ENCODE measurements at places on chromosomes 11 and 22.

- no peak for DNase-seq
Measured at GRCh38 chr22:20810645-20811044, 36.7 kb downstream of the SERPIND1 start.

- DNase-seq, result no peak
Measured at GRCh38 chr22:37739611-37740049, 42.8 kb downstream of the TRIOBP start.

- no peak for DNase-seq
Measured at GRCh38 chr11:94635072-94635471, 67.9 kb downstream of the PIWIL4 start.

- DNase-seq, result no peak
Measured at GRCh38 chr11:27354359-27354965, 8.6 kb downstream of the CCDC34 start.

DNA sequence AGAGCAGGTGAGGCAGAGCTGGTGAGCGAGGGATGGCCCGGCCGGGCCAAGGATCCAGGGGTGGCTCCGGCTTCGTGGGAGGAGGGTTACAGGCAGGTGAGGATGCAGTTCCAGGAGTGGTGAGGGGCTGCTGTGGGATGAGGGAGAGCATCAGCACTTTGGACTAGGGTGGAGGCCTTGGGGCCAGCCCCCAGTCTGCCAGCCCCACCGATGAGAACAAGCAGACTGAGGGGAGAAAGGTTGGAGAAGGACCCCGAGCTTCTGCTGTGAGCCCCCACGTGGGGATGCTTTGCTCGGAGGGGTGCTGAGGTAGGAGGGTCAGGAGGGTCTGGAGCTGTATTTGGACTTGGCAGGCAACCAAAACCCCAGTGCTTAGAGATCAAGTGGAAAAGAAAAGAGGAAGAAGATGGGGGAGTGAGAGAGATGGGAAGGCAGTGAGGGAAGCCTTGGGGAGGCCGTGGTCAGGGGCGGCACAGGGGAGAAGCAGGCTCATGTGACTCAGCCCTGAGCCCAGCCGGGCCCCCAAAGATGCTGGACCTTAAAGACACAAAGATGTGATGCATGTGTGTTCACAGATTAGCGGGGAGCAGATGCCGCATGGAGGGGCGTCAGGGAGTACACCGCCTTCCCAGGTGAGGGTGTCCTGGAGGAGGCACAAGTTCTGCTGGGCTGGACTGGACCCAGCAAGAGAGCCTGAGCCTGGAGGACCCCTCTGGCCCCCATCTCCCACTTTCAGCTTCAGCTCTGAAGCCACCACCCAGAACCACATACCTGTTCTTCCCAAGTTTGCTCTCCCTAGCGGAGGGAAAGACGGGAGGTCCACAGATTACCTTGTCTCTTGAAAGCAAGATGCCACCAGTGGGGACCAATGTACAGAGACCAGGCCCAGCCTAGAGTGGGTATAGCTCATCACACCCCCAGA is 91.3 kb downstream of the CDKN1C start:
- DNase-seq, result no peak

DNA sequence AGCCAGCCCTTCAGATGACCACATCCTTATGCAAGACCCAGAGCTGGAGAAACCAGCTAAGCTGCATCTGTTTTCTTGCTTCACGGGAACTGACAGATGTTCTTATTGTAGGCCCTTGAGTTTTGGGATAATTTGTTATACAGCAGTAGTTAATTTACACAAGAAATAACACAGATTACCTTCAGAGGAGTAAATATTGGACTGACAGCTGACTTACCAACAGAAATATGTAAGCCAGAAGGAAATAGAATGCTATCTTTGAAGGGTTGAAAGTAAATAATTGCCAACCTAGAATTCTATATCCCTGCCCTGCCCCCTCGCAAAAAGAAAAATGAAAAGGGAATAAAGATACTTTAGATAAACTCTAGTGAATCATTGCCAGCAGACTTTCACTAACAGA is 124.1 kb downstream of the WNT7B start:
- no peak for DNase-seq

DNA sequence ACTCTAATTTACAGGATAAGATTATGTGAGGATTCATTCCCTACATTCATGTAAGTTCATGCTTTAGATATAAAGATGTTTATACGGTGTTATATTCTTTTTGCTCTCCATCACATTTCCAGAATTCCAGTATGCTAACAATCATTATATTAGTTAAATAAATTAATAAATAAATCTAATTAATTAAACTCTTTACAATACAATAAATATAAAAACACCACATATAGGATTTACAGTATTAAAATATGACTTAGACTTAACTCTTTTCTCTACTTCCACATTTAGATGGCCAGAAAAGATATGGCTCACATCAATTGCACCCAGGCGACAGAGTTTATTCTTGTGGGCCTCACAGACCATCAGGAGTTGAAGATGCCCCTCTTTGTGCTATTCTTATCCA is at the start of gene OR8U1:
Gene OR8U1, plus strand, starts transcription at position 301 of the 400 bp plus-strand sequence. Its CDS starts 0 bp downstream, at position 301.
- DNase-seq, result no peak

- DNase-seq, result no peak
Measured at GRCh38 chr11:2763984-2764383, 64.2 kb upstream of the KCNQ1OT1 start.

DNA sequence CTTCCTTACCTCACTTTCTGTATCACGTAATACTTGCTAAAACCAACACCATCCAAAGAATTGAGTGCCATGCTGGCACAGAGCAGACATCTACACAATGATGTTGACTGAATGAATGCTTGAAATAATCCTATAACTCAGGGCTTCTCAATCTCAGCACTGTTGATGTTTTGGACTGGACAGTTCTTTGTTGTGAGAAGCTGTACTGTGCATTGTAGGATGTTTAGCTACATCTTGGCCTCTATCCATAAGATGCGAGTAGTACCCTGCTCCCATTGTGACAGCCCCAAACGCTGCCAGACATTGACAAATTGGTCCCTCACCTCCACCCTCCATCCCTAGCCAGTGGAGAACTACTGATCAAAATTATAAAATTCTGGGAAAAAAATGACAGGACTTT is 153.4 kb downstream of the NAV2 start:
- no peak for DNase-seq

Data from NK-92 treated with Interleukin-12 subunit alpha and Interleukin-12 subunit beta, amount 100 ng/mL, for 24 hours (cell line).